Left hindlimb (tissue), 1 donor: ENCODE measurements at places on chromosomes 1 and 21.

GRCh38 chr1:4023678-4024077 lies 123.6 kb upstream of the C1orf174 start:
- no peak for DNase-seq

GRCh38 chr1:239951511-239952140 lies 140.1 kb upstream of the FMN2 start:
- DNase-seq: no peak

- DNase-seq: no peak
Measured at GRCh38 chr1:145908653-145909052, 1.2 kb downstream of the ITGA10 start.

DNA sequence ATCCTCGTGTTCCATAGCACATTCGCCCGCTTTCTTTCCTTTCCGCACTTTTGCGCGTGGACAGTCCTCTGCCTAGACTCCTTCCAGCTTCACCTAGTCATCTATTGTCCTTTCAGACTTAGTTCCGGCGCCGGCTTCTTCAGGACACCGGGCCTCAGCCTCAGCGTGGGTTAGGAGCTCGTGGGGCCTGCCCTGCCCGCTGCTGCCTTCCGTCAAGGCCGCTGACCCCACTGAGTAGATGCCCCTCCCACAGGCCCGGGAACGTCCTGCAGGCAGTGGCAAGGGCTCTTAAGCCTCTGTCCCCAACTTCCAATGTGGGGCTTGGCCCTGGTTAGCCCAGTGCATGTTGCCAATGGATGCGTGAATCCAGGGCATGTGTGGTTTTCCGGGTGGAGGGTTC lies 11.4 kb downstream of the DMRTB1 start:
- no peak for DNase-seq

DNA sequence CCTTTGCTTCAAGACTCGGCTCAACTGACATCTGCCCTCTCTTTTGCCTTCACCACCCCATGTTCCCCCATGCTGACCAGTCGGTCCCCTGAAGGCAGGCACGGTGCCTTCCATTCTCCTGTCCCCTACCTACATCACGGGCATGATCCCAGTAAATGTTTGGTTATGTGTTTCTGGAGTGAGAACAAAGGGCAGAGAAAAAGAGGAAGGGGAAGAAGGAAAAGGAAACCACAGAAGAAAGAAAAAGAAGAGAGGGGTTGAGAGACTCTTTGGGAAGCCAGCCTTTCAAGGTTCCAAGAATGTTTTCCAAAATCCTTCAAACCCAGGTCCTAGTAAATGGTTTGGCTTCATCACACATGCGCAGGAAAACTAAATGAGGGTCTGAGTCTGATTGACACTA lies 84.9 kb downstream of the CDC7 start:
- DNase-seq: no peak

DNA sequence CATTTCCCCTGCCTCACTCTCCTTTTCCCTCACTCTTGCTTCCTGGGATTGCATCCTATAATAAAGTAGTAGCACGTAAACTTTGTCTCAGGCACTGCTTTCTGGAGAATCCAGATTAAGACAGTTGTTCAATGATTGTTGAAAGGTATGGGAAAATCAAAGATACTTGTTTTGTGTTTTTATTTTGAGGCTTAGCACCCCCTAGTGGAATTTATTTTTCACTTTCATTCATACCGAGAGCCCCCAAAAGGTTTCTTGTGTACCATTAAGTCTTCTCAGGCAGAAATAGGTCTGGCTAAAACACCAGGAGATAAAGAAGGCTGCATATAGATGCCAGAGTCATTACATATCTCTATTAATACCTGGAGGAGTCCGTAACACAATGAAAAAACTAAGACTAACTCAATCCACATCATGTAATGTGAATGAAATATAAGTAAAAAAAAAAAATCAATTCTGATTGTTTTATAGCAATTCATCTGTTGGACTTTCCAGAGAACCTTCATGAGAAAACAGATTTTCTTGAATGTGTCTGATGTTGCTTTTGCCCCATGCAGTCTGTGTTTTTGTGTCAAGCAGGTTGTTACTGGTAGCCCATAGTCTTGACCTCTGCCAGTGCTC lies 103.5 kb downstream of the RPE65 start:
- no peak for DNase-seq

- DNase-seq: no peak
Measured at GRCh38 chr1:159121526-159121925, 45.0 kb upstream of the AIM2 start.

DNA sequence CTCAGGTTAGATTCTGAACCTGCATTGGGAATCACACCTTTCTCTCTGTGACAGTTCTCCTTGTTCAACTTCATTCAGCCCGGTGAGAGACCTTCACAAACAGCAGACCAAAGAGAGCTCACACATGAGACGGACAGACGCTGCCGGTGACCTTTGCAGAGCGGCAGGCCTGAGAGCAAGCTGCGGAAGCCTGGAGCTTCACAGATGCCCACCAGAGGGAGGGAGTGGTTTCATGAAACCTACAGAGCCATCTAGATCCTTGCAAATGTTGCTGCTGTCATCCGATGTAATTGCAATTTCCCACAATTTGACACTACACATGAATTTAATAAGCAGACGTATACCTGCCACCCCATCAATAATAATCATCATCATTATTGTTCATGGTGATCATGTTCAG lies 39.4 kb downstream of the GRIK3 start:
- no peak for DNase-seq

- DNase-seq: no peak
Measured at GRCh38 chr1:203308923-203309331, 3.6 kb downstream of the BTG2 start.

DNA sequence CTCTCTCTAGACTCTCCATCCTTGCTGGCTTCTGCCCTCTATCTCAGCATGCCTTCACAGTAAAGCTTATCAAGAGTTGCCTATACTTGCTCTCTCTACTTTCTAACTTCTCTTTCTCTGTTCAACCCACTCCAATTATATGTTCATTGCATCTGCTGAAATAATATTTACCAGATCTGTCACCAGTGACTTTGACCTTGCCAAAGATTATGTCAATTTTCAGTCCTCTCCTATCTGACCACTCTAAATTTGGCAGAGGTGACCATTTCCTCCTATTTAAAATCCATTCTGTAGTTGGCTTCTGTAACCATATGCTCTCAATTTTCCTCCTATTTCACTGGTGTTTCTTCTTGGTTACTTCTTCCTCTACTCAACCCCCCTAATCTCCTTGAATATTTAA lies 38.8 kb upstream of the DR1 start:
- no peak for DNase-seq

DNA sequence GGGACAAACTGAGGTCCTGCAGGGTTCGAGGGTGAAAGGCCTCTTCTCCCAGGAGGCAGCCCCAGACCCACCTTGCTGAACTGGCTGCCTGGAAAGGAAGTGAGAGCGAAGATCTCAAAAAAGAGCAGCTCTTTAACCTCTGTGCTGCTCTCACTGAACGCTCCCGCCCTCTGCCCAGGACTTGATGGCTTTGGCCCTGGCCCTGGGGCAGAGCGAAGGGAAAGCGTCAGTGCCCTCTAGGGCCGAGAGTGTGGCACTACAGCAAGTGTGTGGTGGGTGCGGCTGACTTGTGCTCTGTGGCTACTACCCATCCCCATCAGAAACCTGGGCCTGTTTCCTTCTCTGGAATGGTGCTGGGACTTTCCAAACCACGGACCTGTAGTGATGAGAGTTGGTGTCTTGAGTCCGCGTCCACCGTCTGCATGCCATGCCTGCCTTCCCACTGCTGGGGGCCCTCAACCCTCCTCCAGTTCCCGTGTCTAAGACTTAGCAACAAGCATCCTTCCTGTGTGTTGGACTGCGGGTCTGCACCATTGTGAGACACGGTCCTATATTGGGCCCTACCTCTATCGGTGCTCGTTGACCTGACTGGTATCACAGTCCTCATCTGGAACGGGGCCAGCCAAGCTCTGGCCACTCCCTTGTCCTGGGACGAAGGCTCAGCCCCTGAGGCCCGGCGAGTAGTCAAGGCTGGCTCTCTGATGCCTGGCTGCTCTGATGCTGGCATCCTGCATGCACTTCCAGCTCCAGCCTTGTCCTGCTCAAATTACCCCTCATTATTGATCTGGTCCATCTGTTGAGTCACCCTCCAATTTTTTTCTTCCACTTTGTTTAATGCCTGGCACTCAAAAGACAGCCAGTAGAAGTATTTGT lies 180.3 kb downstream of the DISC1 start:
- no peak for DNase-seq

- DNase-seq: no peak
Measured at GRCh38 chr1:9653210-9653490, 1.6 kb downstream of the PIK3CD start.

DNA sequence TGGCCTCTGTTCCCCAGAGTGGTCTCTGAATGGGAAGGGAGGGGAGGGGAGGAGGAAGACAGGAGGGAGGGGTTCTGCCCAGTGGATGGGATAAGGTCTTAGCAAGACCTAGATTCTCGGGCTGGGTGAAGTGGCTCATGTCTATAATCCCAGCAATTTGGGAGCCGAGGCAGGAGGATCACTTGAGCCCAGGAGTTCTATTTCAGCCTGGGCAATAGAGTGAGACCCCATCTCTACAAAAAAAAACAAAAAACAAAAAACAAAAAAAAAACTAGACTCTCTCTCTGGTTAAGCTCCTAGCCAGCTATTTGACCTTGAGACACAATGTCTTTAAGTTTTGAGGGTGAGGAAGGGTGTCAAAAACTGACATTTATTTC lies 11.4 kb downstream of the UQCRHL start:
- no peak for DNase-seq

GRCh38 chr1:196650403-196650802 lies 1.4 kb upstream of the CFH start:
- peak; percentile 40 for DNase-seq

DNA sequence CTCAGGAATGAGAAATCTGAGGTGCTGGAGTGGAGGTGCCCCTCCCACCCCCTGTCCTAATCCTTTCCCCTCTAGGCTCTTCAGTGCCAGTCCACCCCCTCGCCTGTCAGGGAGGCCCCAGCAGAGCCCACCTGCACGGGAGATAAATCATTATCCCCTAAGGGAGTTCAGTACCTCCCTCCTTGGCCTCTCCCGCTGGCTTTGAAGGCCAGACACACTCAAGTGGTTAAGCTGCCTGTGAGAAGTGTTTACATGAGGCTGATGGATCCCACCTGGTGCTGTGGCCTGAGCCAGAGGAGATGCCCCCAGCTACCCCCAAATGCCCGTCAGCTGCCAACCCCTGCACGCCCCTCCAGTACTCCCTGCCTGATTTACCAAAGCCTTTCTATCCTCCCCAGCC lies 3.7 kb downstream of the RSPO1 start:
- DNase-seq: no peak

DNA sequence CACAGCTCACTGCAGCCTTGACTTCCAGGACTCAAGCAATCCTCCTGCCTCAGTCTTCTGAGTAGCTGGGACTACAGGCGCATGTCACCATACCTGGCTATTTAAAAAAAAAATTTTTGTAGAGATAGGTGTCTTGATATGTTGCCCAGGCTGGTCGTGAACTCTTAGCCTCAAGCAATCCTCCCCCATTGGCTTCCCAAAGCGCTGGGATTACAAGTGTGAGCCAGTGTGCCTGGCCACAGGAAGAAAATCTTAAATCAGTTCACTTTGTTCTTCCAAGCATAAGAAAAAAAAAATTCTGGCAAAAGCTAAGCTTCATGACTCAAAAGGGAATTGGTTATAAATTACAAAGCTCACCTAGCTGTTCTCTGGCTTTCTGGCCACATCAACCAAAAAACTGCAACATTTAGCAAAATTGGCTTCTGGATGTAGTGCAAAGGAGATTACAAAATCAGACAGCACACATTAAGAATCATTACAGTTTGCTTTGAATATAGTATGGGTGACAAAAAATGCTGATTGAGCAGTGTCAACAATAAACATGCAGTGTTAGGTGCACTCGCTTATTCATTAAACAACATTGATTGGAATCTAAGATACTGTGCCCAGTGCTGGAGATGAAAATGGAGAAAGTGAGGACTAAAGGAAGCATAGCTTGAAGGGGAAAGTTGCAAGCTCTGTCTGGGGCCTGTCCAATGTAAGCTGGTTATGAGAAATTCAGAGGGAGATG lies 76.7 kb downstream of the KCTD3 start:
- no peak for DNase-seq

- no peak for DNase-seq
Measured at GRCh38 chr1:194347200-194347599, 1160.8 kb upstream of the B3GALT2 start.

- DNase-seq: peak; percentile 50
Measured at GRCh38 chr1:225813214-225813964, 3.5 kb downstream of the EPHX1 start.

- DNase-seq: no peak
Measured at GRCh38 chr1:248871837-248872401, 13.0 kb upstream of the ZNF692 start.

DNA sequence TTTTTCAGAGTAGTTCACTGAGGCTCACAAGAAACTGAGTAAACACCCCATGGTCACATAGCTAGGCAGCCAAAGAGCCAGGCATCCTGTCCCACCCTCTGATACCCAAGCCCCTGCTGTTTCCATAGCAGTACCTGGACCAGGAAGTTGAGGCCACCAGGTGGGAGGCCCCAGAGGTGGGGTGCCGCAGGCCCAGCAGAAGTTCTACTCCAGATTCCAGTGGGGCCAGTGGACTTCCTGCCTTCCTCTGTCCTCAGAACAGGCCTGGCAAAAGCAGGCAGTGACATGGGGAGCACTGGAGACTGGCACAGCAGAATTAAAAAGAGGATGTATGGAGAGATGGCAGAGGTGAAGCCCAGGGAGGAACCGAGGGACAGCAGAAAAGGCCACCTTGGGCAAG lies 19.0 kb downstream of the FOXO6 start:
- no peak for DNase-seq

- no peak for DNase-seq
Measured at GRCh38 chr1:244028701-244029100, 22.4 kb upstream of the ZBTB18 start.

DNA sequence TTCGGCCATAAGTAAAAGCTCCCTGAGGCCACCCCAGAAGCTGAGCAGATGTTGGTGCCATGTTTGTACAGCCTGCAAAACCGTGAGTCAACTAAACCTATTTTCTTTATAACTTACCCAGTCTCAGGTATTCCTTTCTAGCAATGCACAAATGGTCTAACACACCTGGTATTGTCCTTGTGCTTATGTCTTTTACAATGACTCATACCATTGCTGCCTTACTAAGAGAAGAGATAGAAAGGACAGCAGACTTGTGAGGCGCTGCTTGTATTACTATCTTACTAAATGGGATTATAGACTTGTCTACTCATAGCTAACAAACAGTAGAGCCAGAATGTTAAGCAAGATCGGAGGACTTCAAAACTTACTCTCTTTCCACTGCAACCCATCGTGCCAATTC lies 18.5 kb upstream of the CYYR1 start:
- DNase-seq: no peak

- no peak for DNase-seq
Measured at GRCh38 chr1:112488141-112488540, 20.6 kb upstream of the WNT2B start.

GRCh38 chr1:221725735-221726672 lies 15.9 kb downstream of the DUSP10 start:
- DNase-seq: no peak

DNA sequence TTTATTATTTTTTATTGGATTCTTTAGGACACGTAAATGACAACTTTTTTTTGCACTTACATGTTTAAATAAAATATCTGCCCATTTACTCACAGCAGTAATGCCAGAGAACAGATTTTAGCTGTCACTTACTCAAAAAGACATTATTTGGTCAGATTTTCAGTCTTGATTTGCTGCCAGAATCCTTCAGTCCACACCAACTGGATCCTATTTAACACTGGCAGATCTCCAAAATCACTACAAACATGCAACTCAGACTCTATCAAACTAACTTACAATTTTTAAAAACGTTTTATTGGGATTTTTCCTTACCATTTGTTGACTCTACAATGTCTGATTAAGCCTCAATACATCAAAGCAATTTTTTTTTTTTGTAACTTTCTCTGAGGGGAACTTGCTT lies 11.1 kb downstream of the ATP6V1G3 start:
- no peak for DNase-seq

GRCh38 chr1:58318157-58319005 lies 228.1 kb downstream of the OMA1 start:
- DNase-seq: no peak
